ENCODE measurements at places on chromosomes 7 and 10. TPM values are rescaled to one million over a fixed set of nuclear protein-coding genes. Genes with fewer than 3 reads are reported as not detected.

Gene FBXL13
- 5.6 TPM for total RNA-seq

Gene PDE1C
- 4.0 TPM for total RNA-seq

Gene ACTL6B
- total RNA-seq: not detected

Gene FOXI2
- 0.15 TPM for total RNA-seq

Gene NME8
- total RNA-seq: not detected

Gene SFRP5
- not detected for total RNA-seq

Gene GDF2
- not detected for total RNA-seq

Gene FAM25G
- not detected for total RNA-seq

Gene CLIP2
- total RNA-seq: 4.8 TPM

Gene ARMH3
- 15.8 TPM for total RNA-seq

Gene MYO3A
- total RNA-seq: 2.9 TPM

Gene MPLKIP
- total RNA-seq: 58.4 TPM

Gene MTERF1
- total RNA-seq: 15.7 TPM

Gene PLXNA4
- 3.4 TPM for total RNA-seq

Gene ANKMY2
- total RNA-seq: 35.1 TPM

Gene RADIL
- 7.1 TPM for total RNA-seq

Gene UCMA
- total RNA-seq: not detected

Gene ZNF438
- total RNA-seq: 19.2 TPM

Gene CHRM2
- not detected for total RNA-seq

Gene BICC1
- total RNA-seq: 12.6 TPM

Gene HTRA1
- total RNA-seq: 77.2 TPM

Gene KCNMA1
- total RNA-seq: 4.7 TPM

Gene MIOS
- 37.3 TPM for total RNA-seq

Gene TLX1
- not detected for total RNA-seq

Gene FAM53B
- total RNA-seq: 96.3 TPM

Gene SPDYE11
- not detected for total RNA-seq

Gene GIMAP6
- total RNA-seq: 67.3 TPM

Gene CRTAC1
- 2.6 TPM for total RNA-seq

Gene TACC2
- 95.9 TPM for total RNA-seq

Gene TEX47
- 0.40 TPM for total RNA-seq

Gene BCAP29
- total RNA-seq: 276 TPM

Gene PDE6C
- not detected for total RNA-seq

Gene EDRF1
- 31.7 TPM for total RNA-seq

Gene CRHR2
- 0.45 TPM for total RNA-seq

Gene ANXA8
- 0.40 TPM for total RNA-seq

Gene RBP3
- not detected for total RNA-seq

Gene PDAP1
- total RNA-seq: 112 TPM

Gene PRR15
- total RNA-seq: 2.1 TPM

Gene CRYGN
- total RNA-seq: 27.5 TPM

Gene HYAL4
- total RNA-seq: 0.13 TPM

Gene GALNT17
- 35.5 TPM for total RNA-seq

Gene GPNMB
- total RNA-seq: 63.8 TPM

Gene TMEM196
- total RNA-seq: not detected

Gene GPR141
- 0.78 TPM for total RNA-seq

Gene AKR1B15
- total RNA-seq: not detected

Gene CYREN
- total RNA-seq: 51.0 TPM

Gene EN2
- 0.22 TPM for total RNA-seq
